ENCODE measurements at places on chromosomes 4 and X.

DNA sequence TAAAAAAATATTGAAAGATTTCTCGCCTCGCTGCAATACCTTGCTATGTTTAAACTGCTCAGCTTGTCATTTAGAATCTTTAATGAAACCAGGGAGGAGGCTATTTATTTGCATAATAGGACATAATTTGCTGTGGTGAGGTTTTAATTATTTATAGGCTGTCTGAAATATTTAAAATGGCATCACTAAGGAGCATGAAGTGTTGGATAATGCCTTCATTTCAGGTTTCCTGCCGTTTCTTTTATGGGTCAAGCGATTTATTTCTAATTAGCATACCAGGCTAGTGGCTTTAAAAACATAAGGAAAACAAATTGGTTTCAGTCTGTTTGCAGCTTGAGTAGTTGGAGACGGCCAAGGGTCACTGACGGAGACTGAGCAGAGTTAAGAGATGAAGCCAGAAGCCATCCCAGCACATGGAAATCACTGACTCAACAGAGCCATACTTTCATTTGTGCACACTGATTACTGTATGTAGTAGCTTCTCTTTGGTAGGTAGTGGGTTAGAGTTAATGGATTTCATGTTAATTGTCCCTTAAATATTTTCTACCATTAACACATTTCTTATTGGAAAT lies 1962.4 kb upstream of the TENM3 start:
- DNase-seq: no peak
- no peak overlapping the region for H3K4me3 ChIP-seq
- H3K27ac ChIP-seq: no peak overlapping the region
- no peaks in the 10 kb centered on the region for H3K4me1 ChIP-seq
- H3K27me3 ChIP-seq: no peaks in the 10 kb centered on the region
- no peaks in the 10 kb centered on the region for H3K36me3 ChIP-seq

DNA sequence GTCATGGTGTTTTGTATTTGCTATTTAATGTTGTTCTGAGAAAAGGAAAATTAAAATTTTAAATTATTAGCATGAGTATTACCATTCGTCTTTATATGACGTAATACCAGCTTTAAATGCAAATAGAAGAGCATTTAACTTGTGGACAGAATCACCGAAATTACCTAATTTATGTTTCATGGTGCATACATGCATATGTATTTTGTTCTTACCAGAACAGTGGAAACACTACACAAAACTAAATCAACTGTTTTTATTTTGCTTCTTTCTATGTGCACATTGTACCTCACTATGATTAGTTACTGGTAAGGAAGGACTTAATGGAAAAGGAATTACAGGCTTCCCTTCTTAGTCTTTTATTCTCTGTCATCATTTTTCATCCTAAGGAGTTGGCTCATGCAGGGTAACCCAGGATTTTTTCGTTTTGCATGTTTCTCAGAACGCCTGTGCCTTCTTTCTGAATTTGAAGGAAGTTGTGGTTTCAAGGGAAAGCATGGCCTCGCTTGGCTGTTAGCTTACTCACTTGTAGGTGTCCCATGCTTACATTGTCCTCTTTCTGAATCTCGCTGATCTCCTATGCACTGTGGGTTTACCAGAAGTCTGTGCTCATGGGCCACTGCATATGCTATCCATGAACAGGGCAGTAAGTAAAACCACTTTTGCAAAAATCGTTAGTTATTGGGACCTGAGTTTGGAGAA lies 300.0 kb upstream of the PUDP start:
- no peaks in the 10 kb centered on the region for H3K36me3 ChIP-seq
- H3K4me1 ChIP-seq: no peaks in the 10 kb centered on the region
- no peak for DNase-seq
- no peak overlapping the region for H3K4me3 ChIP-seq
- no peak overlapping the region for H3K27ac ChIP-seq
- no peaks in the 10 kb centered on the region for H3K27me3 ChIP-seq

DNA sequence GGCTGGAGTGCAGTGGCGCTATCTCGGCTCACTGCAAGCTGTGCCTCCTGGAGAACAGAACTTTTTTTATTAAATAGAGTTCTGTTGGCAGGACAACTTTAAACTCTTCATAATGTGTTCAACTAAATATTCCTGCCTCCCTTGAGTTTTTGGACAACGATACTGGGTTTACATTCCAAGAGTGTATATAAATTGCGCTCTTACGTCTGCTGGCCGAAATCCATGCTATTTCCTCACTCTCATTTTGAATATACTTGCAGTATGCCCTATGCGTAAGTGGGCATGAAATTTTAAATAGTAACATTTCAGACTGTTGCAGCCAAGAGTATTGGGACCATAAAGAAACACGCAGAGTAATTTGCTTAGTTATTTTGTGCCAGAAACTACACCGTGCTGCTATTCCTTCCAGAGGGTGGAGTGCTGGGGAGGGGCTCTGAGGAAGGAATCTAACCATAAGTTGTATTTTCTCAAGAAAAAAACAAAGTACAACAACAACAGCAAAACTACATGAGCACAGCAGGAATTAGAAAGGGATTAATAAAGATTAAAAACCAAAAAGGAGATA lies 480.0 kb downstream of the NLGN4X start:
- H3K4me3 ChIP-seq: no peak overlapping the region
- H3K27ac ChIP-seq: no peak overlapping the region
- DNase-seq: no peak
- H3K27me3 ChIP-seq: no peaks in the 10 kb centered on the region
- H3K36me3 ChIP-seq: no peaks in the 10 kb centered on the region
- no peaks in the 10 kb centered on the region for H3K4me1 ChIP-seq

DNA sequence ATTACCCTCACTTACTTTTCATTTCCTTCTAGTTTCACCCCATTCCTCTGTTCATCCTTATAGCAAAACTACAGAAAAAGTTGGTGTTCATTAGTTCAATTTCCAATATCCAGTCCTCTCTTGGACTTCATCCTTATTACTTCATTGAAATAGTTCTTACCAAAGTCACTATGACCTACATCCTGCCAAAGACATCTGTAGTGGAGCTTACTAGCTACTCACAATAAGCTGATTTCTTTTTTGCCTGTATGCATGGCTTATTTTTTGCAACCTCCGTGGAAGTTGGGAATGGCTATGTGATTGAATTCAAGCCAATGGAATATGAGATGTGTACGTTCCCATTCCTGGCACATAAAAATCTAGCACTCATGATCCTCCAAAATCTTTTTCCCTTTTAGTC lies 4.6 kb upstream of the CDKL2 start:
- H3K27me3 ChIP-seq: no peaks in the 10 kb centered on the region
- peaks cover 2% of the 10 kb centered on the region for H3K4me1 ChIP-seq
- H3K27ac ChIP-seq: no peak overlapping the region
- no peaks in the 10 kb centered on the region for H3K36me3 ChIP-seq
- no peak overlapping the region for H3K4me3 ChIP-seq
- no peak for DNase-seq

- DNase-seq: no peak
- no peaks in the 10 kb centered on the region for H3K27me3 ChIP-seq
- H3K4me1 ChIP-seq: no peaks in the 10 kb centered on the region
- H3K4me3 ChIP-seq: no peak overlapping the region
- H3K36me3 ChIP-seq: no peaks in the 10 kb centered on the region
Measured at GRCh38 chr4:54731552-54731951, 73.8 kb downstream of the KIT start.

DNA sequence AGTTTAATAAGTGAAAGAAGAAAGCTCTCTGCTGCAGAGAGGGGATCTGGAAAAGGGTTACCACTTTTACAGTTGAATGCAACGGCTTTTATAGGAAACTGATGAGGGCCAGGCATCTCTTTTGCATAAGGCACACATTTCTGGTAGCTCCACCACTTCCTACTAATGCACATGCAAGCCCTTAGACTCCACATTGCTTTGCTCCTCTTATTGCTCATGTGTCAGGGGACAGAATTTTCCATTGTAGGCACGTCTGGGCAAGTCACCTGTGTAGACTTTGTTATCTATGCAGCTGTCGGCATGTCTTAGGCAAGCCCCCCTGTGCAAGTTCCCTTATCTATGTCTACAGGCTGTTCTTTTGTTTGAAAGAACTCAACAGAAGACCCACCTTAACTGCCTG lies 294.6 kb upstream of the STS start:
- no peak overlapping the region for H3K27ac ChIP-seq
- no peaks in the 10 kb centered on the region for H3K36me3 ChIP-seq
- H3K4me3 ChIP-seq: no peak overlapping the region
- no peak for DNase-seq

DNA sequence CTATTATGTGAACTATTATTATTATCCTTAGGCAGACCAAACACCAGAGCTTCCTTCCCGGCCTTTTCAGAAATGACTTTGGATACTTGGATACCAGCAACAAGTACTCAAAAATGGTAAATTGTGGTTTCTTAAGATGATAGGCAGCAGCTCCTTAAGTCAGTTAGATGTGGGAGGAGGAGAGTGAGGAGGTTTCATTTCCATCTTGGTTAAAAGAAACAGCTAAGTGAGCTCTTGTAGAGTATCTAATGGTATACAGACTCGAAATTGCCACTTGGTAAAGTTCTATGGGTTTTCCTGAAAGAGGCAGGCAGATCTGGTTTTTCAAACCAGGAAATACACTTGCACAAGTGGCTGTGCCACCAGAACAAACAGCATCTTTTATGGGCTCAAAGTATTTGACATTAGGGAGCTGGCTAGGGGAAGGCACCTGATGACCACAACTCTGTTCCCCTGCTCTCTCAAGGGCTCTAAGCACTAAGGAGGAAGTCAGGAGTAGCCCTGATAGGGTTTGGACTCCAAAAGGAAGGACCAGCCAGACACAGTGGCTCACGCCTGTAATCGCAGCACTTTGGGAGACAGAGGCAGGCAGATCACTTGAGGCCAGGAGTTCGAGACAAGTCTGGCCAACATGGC lies 130.9 kb downstream of the TMEM164 start:
- no peaks in the 10 kb centered on the region for H3K4me1 ChIP-seq
- H3K27me3 ChIP-seq: no peaks in the 10 kb centered on the region
- no peak overlapping the region for H3K27ac ChIP-seq
- H3K4me3 ChIP-seq: no peak overlapping the region
- no peaks in the 10 kb centered on the region for H3K36me3 ChIP-seq

- H3K4me1 ChIP-seq: peaks cover 6% of the 10 kb centered on the region
- no peak for DNase-seq
- no peaks in the 10 kb centered on the region for H3K36me3 ChIP-seq
- H3K27me3 ChIP-seq: peaks cover 83% of the 10 kb centered on the region
- H3K4me3 ChIP-seq: no peak overlapping the region
Measured at GRCh38 chr4:80186676-80187075, 10.6 kb upstream of the PRDM8 start.

DNA sequence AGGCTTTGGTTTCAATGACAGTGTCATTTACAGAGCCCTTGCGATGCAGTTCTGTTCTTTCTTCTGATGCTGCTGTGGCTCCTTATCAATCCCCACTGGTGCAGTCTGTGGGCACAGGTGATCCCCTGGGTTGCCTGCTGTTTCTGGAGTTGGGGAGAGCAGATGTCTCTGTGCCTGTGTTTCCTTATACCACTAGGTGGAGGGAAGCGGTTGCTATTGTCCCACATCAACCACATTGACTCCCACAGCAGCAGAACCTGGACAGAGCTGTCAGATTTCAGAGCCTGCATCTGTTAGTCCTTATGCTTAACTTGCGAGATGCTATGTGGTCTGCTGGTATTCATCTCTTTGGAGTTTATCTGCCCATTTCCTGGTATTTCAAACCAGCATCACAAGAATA lies 57.7 kb downstream of the NEIL3 start:
- no peaks in the 10 kb centered on the region for H3K4me1 ChIP-seq
- H3K27ac ChIP-seq: no peak overlapping the region
- peak; percentile 62 for DNase-seq
- H3K27me3 ChIP-seq: no peaks in the 10 kb centered on the region
- H3K36me3 ChIP-seq: peaks cover 1% of the 10 kb centered on the region

- H3K4me3 ChIP-seq: no peak overlapping the region
- no peak for DNase-seq
- no peaks in the 10 kb centered on the region for H3K36me3 ChIP-seq
- no peaks in the 10 kb centered on the region for H3K27me3 ChIP-seq
Measured at GRCh38 chrX:38937400-38937799, 136.1 kb downstream of the MID1IP1 start.

DNA sequence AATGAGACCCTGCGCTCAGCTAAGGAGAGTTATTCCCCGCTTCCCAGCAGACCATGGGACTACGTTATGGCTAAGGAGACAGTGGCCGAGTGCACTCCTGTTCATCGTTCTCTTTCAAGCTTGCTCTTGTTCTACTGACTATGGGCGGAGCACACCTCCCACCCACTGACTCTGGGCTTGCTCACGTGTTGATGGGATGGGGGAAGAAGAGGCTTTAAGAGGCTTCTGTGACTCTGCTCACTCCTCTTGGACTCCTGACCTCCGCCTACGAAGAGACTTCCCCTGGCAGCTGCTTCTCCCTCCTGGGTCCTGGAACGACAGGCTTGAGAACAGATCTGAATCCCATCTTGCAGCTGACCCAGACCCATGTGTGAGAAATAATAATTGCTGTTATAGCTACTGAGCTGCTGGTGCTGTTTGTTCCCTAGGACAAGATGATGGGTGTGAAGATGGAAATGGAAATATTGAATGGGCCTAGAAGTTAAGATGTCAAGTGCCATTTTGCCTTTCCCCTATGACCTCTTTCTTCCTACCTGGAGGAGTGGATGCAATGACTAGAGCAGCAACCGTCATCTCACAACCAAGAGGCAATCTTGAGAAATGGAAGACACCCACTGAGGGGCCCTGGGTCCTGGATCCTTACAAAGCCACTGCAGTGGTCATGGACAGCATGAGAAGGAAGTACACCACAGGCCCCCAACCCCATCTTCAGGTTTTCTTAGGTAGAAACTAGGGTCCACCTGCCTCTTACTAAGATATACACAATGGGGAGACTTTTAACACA lies 38.7 kb upstream of the IRAK1 start:
- no peak for DNase-seq
- H3K4me3 ChIP-seq: no peak overlapping the region
- H3K27me3 ChIP-seq: no peaks in the 10 kb centered on the region

DNA sequence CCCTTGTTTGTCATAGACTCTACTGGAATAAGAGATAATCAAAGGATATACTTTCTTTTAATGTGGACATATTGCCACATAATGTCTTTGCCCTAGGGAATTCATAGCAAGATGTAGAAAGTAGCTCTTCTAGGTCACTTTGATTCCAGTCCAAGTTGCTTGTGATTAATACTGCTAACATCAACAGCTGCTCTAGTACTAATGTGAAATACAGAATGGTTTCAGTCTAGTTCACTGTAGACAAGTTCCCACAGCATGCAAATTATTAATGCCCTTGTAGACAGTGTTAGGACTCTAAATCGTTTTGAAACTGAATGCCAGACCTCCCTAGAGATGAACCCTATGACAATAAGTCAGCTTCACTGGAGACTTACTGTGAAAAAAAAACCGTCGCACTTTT lies 494.6 kb upstream of the ATOH1 start:
- no peak overlapping the region for H3K27ac ChIP-seq
- no peaks in the 10 kb centered on the region for H3K36me3 ChIP-seq
- DNase-seq: no peak
- H3K27me3 ChIP-seq: no peaks in the 10 kb centered on the region

DNA sequence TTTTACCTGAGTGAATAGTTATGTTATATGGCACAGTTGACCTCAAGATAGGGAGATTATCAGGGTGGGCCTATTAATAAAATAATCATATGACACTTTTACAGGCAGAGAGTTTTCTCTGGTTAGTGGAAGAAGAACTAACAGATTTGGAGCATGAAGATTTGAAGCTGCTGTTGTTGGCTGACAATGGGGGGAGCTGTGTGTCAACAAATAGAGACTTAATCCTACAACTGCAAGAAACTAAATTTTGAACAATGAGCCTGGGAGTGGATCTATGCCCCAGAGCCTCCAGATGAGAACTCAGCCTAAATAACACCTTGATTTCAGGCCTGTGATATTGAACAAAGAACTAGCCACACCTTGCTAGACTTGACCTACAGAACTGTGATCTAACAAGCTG lies 7.2 kb upstream of the CCSER1 start:
- no peak overlapping the region for H3K4me3 ChIP-seq
- no peaks in the 10 kb centered on the region for H3K4me1 ChIP-seq
- no peaks in the 10 kb centered on the region for H3K27me3 ChIP-seq
- DNase-seq: peak; percentile 60
- no peaks in the 10 kb centered on the region for H3K36me3 ChIP-seq

All from mesendoderm (in vitro differentiated cells).